ENCODE measurements at places on chromosomes 1 and 21.
A peak's percentile ranks its signal among the peaks of the same experiment; 100 is the strongest.

GRCh38 chr1:25559031-25559430, 15.6 kb downstream of the LDLRAP1 start:
- no peak for DNase-seq

GRCh38 chr1:197471248-197471985, 203.4 kb downstream of the CRB1 start:
- DNase-seq, result peak; percentile 96

GRCh38 chr1:162391790-162392563, 10.4 kb downstream of the C1orf226 start:
- peak; percentile 69 for DNase-seq

GRCh38 chr1:171173069-171173468, 12.0 kb upstream of the FMO2 start:
- DNase-seq, result no peak

DNA sequence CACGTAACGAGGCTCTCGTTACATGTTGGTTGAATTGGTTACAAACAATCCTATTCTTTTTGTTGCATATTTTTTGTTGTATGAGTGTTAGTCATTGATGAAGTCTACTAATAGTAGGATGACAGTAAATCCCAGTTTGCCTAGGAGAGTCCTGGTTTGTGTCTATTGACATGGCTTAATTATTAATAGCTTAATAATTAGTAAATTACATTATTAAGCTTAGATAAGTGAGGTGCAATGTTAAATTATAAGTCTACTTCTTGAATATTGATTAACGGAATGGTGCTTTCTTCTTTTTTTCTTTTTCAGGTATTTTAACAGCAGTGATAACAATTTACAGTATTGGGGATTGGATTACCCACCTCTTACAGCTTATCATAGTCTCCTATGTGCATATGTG, 34.5 kb downstream of the ALG6 start:
- DNase-seq, result no peak

- peak; percentile 81 for DNase-seq
Measured at GRCh38 chr1:209202830-209203532, 380.5 kb upstream of the CAMK1G start.

- DNase-seq, result no peak
Measured at GRCh38 chr1:25113731-25114130, 118.6 kb downstream of the SYF2 start.

DNA sequence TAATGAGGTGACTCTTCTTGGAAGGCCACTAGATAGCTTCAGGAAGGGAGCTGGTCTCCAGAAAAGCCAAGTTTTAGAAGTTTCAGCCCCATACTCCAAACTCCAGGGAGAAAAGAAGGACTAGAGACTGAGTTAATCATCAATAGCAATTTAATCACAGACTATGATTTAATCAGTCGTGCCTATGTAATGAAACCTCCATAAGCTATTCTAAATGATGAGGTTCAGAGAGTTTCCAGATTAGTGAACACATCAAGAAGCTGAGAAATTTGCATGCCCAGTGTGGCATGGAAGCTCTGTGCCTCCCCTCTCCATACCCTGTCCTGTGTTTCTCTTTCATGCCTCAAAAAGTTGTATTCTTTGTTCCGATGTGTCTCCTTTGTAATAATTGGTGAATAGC, 49.2 kb upstream of the CCDC190 start:
- DNase-seq, result no peak

- no peak for DNase-seq
Measured at GRCh38 chr21:41746744-41747006, 20.2 kb downstream of the RIPK4 start.

GRCh38 chr1:182395906-182396305, 4.3 kb upstream of the GLUL start:
- no peak for DNase-seq

GRCh38 chr1:61301824-61302657, 219.7 kb downstream of the NFIA start:
- DNase-seq, result no peak

GRCh38 chr1:225435487-225435886, 7.6 kb upstream of the LBR start:
- no peak for DNase-seq

- no peak for DNase-seq
Measured at GRCh38 chr1:186735463-186735862, 55.2 kb upstream of the PTGS2 start.

- no peak for DNase-seq
Measured at GRCh38 chr21:46116189-46116775, 18.4 kb downstream of the COL6A2 start.

GRCh38 chr1:178145605-178146004, 51.7 kb downstream of the RASAL2 start:
- DNase-seq, result no peak

GRCh38 chr1:170012920-170013319, 61.6 kb downstream of the KIFAP3 start:
- DNase-seq, result no peak

- DNase-seq, result no peak
Measured at GRCh38 chr1:154145986-154146385, 8.9 kb downstream of the NUP210L start.

DNA sequence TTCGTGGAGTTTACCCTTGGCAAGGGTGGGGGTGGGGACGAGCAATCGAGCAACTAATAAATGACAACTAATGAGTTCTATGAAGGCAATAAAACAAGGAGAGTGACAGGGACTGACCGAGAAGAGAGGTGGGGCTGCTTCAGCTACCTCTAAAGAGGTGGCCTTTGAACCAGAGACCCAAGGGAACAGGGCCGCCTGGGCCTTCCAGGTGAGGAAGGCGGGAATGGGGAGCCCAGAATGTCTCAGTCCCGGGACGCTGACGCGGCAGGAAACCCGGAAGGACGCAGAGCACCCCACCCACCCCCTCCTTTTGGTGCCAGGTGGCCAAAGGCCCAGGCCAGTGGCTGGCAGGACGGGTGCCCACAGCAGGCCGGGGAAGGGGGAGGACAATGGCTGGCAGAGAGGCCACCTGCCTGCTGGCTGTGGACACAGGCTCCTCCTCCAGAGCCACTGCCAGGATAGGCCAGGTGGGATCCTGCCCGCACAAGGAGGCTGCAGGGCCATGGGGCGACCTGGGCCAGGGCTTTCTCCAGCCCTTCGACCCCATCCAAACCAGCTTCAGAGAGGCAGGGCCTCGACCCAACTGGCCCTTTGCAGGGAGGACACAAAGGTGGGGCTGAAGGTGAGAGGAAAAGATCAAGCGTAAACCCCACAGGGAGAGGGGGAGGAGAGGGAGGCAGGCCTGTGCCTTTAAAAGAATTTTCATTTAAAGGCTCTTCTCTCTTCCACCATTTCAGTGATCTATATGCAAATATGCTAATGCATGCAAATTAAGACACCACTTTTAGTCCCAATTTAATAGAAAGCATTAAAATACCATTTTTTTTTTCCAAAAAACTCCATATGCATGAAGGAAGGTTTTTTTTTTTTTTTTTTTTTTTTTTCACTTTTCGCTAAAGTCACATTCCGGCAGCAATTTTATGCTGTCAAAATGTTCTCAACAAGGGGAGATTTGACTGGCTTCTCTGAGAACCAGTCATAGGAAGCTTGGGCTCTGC, 58.1 kb downstream of the CASZ1 start:
- DNase-seq, result no peak

GRCh38 chr1:184242507-184242943, 144.3 kb upstream of the C1orf21 start:
- DNase-seq, result peak; percentile 43

- DNase-seq, result peak; percentile 56
Measured at GRCh38 chr1:202145068-202145743, 669 bp upstream of the ARL8A start.

DNA sequence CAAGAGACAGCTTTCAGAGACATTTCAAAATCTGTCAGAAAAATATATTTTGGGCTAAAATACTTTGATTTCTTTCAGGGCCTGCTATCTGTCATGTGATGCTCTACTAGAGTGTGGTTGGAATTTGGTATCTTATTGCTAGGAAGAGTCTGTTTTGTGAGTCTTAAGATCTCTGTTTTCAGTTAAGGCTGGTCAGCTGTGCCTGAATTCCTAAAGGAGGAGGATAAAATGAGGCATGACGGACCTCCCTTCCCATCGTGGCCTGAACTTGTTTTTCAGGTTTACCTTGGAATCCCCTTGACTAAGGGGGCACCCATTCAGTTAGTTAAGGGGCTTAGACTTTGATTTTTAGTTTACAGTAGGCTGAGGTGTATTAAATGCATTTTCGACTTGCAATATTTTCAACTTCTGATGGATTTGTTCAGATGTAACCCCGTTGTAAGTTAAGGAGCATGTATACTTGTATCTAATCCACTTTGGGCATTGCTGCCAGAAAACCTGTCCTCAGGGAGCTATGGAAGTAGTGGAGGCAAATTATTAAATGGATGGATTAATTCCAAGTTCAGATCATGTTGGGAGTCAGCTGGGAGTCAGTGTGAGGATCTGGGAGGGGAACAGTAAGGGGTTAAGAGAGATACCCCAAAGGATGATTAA, 18.3 kb downstream of the CAPN2 start:
- no peak for DNase-seq

GRCh38 chr1:210025870-210026269, 87.9 kb downstream of the SYT14 start:
- DNase-seq, result no peak

DNA sequence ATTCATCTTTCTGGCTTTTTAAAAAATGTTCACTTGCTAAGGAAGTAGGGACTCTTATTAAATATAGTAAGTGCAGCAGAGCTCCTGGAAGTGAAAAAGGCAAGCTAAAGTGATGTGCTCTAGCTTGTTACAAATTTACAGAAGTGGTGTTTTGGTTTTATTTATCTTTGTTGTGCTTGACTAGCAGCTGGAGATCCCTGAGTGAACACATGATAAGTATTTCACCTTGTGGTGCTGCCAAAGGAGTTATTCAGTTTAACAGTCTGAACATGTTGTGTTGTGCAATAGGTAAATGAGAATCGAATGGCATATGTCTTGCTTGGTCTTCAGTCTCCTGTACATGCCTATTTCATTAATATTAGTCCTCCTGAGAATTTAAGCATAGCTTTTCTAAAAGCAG, 315.7 kb downstream of the TPR start:
- DNase-seq, result no peak

GRCh38 chr1:88873737-88874349, 17.5 kb downstream of the GTF2B start:
- DNase-seq, result no peak

GRCh38 chr1:26164036-26164860, 4.5 kb downstream of the C1orf232 start:
- DNase-seq, result peak; percentile 25

DNA sequence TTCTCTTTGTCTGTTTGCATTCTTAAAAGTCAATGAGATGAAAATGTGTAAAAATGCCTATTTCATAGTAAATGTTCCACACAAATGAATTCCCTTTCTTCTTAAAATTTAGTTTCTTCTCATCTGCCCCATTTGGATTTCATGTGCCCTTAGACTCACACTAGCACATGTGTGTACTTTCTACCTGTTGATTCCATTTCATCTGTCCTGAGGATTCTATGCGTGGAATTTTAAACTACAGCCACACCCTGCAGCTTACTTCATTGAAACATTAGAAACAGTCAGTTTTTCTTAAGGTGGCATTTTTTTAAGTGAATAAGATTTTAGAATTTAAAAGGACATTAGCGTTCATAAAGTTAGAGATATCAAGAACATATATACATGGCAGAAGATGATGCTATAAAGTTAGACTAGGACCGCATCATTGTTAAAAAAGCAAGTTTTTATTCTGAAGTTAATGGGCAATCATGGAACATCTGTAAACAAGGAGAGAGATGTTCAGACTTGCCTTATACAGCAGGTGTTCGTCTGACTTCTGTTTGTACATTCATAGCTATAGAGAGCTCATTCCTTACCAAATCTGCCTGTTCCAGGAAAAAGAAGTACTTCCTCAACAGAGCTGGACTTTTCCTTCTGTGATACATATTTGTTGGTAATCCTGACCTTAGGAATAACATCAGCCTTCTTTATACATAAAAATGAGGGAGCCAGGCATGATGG, 3.9 kb upstream of the TUT4 start:
- DNase-seq, result no peak

GRCh38 chr1:159916242-159917051, 8.9 kb downstream of the TAGLN2 start:
- peak; percentile 39 for DNase-seq

- DNase-seq, result no peak
Measured at GRCh38 chr1:213159376-213159775, 108.3 kb downstream of the RPS6KC1 start.

- no peak for DNase-seq
Measured at GRCh38 chr1:38370716-38371504, 324.3 kb upstream of the POU3F1 start.

GRCh38 chr21:33760641-33761440, 118.5 kb downstream of the ITSN1 start:
- DNase-seq, result peak; percentile 68

GRCh38 chr1:187516874-187517273, 688.1 kb downstream of the PLA2G4A start:
- no peak for DNase-seq

DNA sequence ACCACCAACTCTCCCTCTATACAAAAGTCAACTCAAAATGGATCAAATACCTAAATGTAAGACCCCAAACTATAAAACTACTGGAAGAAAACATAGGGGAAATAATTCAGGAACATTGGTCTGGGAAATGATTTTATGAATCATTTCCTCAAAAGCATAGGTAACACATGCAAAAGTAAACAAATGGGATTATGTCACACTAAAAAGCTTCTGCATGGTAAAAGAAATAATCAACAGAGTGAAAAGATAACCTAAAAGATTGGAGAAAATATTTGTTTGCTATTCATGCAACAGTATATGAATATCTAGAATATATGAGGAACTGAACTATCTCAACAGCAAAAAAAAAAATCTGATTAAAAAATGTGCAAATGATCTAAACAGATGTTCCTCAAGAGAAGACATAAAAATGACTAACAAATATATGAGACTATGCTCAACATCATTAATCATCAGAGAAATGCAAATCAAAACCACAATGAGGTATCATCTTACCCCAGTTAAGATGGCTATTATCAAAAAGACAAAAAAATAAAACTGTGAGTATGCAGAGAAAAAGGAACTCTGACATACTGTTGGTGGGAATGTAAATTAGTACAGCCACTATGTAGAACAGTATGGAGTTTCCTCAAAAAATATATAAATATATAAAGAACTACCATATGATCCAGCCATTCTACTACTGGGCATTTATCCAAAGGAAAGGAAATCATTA, 47.8 kb downstream of the VCAM1 start:
- DNase-seq, result no peak

DNA sequence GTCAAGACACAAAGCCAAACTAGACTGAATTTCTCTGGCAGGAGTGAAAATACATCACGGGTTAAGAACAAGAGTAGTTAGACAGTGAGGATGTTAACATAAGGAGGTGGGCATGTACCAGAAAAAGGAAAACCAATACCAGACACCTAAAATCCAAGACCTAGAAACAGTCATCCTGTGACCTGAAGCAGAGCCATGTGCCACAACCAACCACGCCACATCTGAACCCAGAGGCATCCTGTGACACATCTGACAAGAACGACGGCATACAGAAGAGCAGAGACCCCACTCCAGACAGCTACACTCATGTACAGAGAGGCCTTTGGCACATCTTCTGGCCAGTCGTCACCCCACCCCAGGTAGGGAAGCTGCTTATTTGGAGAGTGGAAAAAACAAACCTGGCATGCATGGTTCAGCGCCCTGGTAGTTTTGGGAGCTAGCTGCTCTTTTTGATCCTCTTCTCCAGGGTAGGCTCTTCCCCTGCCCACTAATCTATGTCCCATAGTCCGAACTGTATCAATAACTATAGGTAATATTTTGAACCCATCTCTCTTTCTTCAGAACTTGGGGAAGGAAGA, 72.1 kb downstream of the SLC45A1 start:
- DNase-seq, result no peak
